Heart right ventricle (tissue), 16 donors: ENCODE measurements at places on chromosomes 5 and 9. TPM values are rescaled to one million over a fixed set of nuclear protein-coding genes. Genes with fewer than 3 reads are reported as not detected.

The CCL21 gene
- 16.3 TPM for total RNA-seq

GRCh38 chr9:91898451-91899218 lies 51.4 kb downstream of the ROR2 start:
- no peak overlapping the region for H3K4me3 ChIP-seq
- H3K27ac ChIP-seq: no peak overlapping the region
- H3K36me3 ChIP-seq: no peaks in the 10 kb centered on the region
- peaks cover 40% of the 10 kb centered on the region for H3K4me1 ChIP-seq
- H3K27me3 ChIP-seq: peaks cover 9% of the 10 kb centered on the region
- no peak for DNase-seq

The FOXD4L5 gene
- total RNA-seq: not detected

DNA sequence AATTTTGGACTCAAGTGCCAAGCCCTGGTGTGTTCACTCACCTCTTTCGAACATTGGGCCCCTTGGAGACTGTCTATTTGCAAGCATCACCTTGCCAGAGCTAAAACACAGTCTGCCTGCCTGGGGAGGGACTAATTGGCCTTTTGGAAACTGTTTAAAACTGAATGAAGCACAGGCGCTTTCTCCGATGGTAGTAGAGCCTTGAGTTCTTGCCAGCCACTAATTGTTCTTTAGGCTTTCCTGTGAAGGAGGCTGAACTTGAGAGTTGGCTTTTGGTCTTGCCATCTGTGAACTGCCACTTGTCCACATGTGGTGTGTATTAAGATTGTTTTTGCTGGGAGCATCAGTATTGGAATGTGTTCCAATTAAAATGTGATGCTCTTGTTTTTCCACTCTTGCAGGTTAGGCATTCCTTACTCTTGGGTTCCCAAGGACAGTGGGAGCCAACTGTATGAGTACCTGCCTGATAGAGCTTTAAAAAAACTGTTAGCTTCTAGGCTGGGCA lies 26.0 kb downstream of the GARNL3 start:
- H3K27me3 ChIP-seq: no peaks in the 10 kb centered on the region
- no peak overlapping the region for H3K27ac ChIP-seq
